ENCODE measurements at places on chromosomes 11 and 22.
A peak's percentile ranks its signal among the peaks of the same experiment; 100 is the strongest.

GRCh38 chr11:69986440-69986787 lies 91.7 kb upstream of the ANO1 start:
- no peak for DNase-seq

DNA sequence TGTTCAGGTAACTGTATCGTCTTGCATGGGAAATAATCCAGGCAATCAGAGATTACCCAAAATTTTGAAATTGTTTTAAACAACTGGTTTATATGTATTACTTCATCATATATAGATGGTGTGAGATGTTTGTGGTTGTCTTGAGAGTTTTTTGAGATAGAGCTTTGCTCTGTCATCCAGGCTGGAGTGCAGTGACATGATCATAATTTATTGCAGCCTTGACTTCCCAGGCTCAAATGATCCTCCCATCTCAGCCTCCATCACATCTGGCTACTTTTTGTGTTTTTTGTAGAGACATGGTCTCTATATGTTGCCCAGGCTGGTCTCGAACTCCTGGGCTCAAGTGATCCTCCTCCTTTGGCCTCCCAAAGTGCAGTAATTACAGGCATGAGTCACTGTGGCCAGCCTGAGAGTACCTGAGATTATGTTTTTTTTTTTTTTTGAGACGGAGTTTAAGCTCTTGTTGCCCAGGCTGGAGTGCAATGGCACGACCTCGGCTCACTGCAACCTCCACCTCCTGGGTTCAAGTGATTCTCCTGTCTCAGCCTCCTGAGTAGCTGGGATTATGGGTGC lies 11.5 kb downstream of the CTNND1 start:
- DNase-seq = no peak

- no peak for DNase-seq
Measured at GRCh38 chr11:4448995-4449394, at the start of gene OR52K2. Gene OR52K2 (plus strand): TSS chr11:4449295. CDS start chr11:4449340, 45 bp downstream.

DNA sequence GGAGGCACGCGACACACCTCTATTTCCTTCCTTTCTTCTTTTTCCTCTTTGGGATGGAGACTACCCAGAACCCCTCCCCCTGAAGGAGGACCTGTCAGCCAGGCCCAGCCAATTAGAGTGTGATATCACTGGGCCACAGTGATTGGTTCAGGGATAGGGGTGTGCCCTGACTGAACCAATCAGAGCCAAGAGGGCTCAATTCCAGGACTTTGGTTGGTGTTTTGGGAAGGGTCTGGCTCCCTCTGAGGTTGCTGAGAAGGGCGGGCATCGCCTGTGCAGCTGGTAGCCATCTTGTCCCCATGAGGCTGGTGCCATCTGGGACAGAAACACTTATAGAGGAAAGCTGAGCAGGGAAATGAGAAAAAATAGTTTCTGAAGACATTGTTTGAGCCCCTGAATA lies 71.4 kb downstream of the CHST1 start:
- peak; percentile 3 for DNase-seq

GRCh38 chr11:77637345-77638165 lies at the start of gene CLNS1A:
Gene CLNS1A (minus strand): TSS chr11:77637794. CDS start chr11:77637714, 80 bp downstream.
- DNase-seq = peak; percentile 97

DNA sequence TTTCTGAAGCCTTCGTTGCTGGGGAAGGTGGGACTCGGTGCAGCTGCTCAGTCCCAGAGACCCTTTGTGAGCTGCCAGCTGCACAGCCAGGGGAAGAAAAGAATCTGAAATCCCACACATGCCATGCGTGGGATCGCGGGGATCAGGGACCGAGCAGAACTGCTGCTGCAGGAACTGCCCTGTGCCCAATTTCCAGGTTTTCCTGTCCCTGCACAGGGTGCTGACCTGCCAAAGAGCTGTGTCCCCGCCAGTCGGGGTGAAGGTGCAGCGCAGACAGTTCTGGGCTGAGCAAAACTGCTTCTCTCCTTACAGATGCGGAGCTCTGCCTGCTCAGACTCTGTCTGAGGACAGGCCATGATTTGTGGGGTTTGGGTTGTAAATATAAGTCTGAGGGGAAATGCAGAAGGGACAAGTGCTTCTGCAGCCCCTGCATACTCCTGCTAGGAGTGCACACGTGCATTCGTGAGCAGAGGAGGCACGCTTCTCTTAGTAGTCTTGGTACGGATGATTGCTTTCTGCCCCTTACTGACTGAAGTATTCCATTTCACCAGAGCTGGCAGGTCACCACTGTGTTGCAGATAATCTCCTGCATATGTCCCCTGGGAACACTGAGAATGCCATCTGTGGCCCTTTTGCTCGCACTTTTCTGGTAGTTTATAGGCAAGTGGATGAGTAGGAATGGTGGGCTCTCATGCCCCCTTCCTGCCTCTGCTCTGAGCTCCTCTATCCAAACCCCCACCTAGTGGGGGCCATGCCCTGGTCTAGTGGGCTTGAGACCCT lies 141.4 kb downstream of the PARVA start:
- DNase-seq = no peak

- DNase-seq = peak; percentile 88
Measured at GRCh38 chr22:21014726-21015465, at the start of gene P2RX6. Gene P2RX6 (plus strand): TSS chr22:21015165. CDS start chr22:21015175, 10 bp downstream.

DNA sequence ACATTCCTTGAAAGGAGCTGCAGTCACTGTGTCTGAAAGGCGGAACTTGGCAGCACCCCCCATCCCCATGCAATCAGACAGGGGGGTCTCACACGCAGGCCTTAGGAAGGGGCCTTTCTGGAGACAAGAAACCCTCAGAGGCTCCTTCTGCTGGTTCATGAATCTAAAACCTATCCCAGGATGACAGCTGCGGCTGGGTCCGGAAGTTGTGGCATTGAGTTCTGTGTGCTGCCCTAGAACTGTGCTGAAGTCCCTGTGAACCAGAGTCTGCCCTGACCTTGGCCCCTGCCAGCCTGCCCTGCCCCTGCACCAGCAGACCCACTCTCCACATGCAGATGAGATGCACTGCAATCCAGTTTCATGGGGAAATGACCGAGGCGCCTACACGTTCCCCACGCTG lies 268.0 kb downstream of the CTTN start:
- DNase-seq = no peak

DNA sequence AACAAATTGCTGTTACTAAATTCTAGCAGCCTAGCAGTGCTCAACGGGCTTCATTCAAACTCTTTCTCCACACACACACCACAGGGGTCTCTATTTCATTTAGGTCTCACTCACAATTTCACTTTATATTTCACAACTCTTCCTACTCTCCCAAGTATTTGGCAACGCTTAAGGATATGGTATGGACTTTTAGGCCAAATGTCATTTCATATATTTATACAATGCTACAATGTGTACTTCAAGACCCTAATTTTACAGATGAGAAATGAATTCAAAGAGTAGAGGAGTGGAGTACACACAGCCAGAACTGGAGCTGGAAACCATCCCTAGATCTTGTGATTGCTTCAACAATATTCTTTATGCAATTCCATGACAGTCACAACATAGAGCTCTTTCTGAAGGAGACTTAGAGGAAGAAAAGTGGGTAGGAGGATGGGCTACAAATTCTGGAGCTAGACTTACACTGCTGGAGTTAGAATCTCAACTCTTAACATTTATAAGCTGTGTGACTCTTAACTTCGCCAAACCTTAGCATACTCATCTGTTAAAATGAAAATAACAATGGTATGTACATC lies 2.5 kb upstream of the MS4A13 start:
- no peak for DNase-seq

GRCh38 chr11:122832721-122833470 lies 5.4 kb upstream of the CRTAM start:
- DNase-seq = peak; percentile 32

GRCh38 chr11:132913295-132913694 lies 619.0 kb downstream of the OPCML start:
- DNase-seq = no peak

DNA sequence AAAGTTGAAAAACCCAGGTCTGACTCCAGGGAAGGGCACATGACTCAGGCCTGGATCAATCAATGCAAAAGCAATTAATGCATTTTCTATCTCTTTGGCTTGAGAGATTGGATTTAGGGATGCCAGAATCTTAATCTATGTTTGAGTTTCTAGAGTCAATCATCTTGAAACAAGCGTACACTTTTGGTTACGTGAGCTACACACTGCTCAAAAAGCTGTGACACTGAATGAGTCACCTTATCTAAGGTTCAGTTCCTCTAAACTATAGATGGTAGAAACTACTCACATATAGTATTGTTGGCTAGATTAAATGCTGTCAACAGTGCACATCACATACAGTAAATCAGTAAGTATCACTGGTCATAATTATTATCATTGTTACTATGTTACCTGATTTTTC lies 24.2 kb downstream of the MRE11 start:
- DNase-seq = no peak

DNA sequence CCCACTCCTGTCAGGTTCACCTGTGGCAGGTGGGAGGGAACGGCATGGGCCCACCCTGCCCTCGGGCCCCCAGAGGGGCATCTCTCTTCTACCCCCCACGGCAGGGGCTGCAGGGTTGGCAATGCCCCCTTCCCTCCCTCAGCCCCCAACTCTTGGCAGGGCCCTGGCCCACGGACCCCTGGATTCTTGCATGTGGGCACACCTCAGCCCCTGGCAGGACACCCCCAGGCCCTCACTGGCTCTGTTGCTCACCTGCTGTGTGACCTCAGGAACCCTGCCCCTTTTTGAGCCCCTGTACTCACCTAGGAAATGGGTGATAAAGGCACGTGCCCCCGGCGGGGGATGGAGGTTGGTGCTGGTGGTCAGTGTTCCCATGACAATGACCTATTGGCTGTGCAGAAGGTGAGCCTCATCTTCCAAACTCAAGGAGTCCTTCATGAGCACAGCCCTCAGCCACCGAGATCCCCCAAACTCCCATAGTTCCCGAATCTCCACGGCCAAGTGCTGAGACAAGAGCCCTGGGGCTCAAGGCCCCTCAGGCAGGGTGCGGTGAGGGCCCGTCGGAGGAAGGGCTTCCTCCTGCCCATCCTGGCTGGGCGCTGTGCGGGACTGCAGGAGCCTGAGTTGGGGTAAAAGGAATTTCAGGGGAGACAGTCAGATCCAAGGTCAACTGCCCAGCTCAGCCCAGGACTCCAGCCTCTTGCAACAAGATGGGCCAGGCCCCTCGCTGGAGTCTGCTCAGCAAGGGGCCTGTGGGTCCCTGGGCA lies 198.2 kb downstream of the IGLL1 start:
- DNase-seq = no peak

DNA sequence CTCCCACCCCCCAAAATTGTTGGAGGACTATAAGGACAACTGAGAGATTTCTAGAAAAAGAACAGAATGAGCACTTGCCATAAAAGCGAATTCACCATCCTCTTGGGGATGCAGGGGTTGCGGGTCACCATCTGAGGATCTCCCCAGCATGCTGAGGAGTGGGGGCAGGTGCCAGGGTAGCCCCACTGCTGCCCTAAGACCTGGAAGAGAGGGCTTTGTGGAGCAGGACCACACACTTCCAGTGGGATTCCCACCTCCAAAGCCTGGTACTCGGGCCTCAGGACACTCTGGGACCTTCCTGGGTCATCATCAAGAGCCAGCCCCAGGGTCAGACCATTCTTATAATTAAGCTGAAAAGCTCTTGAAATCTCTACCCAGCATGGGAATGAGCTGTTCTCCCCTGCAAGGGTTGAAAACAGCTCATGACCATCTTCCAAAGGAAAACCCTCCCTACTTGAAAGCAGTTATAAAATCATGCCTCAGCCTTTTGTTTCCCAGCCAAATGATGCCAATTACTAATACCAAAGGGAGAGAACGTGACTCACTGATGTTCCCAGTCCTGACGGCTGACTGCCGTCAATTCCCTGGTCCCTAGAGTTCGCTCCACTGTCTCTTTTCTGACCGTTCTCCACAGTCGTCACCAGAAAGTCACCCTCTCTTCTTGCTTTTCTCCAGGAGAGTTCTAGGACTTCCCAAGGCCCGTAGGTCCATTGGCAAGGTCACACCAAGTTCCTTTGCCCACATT lies 76.8 kb upstream of the CREB3L1 start:
- DNase-seq = no peak

GRCh38 chr22:39925273-39925672 lies 24.4 kb downstream of the GRAP2 start:
- DNase-seq = no peak

DNA sequence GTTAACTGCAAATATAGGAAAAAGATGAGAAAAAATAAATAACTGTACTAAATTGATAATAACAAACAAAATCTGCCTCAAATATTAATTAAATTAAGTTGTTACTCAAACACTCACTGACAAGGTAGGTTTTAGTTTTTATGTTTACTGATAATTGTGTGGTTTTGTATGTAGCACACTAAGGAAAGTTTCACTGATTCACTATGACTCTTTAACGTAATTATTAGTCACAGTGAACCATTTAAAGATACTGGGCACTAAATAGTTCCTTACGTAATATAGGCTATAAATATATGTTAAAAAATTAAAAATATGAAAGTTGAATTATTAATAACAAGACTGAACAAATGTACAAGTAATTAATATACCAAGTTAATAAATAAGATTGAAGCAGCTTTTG lies 2330.0 kb upstream of the RAG2 start:
- DNase-seq = no peak

DNA sequence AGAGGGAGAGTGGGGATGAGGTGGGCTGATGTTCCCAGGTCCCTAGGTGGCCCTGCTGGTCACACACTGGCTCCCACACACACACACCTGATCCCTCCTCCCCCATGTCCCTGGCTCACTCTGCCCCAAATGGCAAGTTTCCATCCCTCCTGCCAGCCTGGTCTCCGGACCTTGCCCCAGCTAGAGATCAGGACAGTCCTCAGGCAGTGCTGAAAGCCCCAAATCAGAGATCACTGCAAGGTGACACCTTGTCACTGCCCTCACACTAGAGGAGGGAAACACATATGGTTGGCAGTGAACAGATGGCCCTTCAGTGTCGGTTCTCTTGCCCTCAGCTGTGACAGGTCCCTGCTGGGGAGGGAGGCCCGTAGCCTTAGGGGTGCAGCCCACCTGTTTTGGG lies 7.6 kb downstream of the TMPRSS5 start:
- no peak for DNase-seq
